ENCODE measurements at places on chromosomes 6 and 20.

GRCh38 chr6:1395506-1395905 lies 6.1 kb downstream of the FOXF2 start:
- no peak for DNase-seq

GRCh38 chr20:45518282-45518681 lies 2.9 kb upstream of the SPINT3 start:
- no peak for DNase-seq

- no peak for DNase-seq
Measured at GRCh38 chr6:154931711-154932424, 63.2 kb upstream of the TIAM2 start.

- DNase-seq, result no peak
Measured at GRCh38 chr6:107735906-107736635, 88.0 kb downstream of the SCML4 start.

GRCh38 chr6:7617801-7618764 lies 28.1 kb downstream of the SNRNP48 start:
- no peak for DNase-seq

DNA sequence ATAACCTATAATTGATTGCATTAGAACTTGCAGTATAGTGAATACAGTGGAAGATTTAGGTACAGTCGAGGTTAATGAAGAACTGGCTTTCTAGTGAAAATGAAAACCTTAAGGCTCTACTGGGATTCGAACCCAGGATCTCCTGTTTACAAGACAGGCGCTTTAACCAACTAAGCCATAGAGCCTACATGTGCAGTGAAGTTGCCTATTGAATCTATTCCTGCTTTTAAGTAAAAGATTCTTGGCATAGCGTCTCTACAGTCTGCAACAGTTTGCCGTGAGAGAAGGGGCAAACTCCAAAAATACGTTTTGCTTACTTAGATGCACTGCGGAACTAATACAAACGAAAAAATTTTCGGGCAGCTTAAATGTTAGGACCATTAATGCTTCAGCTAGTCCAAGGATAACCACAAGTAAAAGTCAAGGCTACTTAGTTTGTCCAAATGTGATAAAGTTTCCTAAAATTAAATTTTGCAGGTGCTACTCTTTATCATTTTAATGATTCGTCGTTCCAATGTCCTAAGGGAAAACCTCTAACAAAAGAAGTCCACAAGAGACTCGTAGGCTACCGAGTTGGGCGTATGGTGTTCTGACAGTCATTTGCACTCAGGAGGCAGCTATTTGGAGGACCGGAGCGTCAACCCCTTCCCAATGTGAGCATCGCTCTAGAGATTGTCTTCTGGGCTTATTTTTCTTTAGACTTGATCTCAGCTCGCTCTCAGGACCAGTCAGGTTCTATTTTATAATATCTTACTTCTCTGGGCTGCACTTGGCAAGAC lies 31.3 kb upstream of the ZSCAN23 start:
- no peak for DNase-seq

All from stimulated activated CD8-positive, alpha-beta memory T cell treated with anti-CD3 and anti-CD28 coated beads, Interleukin-15, amount 100 ng/mL, for 4 hours (primary cell).